MM.1S (cell line): ENCODE measurements at places on chromosomes 2 and 18.

GRCh38 chr2:203579730-203580129, 44.6 kb upstream of the RAPH1 start:
- no peak for DNase-seq

DNA sequence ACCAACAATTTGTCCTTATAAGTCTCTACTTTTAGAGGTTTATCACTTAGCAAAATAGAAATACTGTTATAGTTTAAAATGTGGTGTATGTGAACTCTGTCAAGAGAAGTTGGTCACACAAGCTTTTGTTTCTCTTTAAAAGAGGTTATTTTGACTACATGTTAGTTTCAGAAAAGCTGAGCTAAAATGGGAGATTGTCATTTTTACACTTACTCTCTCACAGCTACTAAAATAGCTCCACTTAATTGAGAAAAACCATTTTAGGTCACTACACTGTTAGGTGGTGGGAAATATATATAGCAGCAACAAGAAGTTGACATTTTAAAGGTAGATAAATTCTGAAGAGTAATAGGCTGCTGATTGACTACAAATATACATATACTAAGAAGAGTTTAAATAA, 161.5 kb upstream of the KCNJ3 start:
- DNase-seq, result peak; percentile 67

DNA sequence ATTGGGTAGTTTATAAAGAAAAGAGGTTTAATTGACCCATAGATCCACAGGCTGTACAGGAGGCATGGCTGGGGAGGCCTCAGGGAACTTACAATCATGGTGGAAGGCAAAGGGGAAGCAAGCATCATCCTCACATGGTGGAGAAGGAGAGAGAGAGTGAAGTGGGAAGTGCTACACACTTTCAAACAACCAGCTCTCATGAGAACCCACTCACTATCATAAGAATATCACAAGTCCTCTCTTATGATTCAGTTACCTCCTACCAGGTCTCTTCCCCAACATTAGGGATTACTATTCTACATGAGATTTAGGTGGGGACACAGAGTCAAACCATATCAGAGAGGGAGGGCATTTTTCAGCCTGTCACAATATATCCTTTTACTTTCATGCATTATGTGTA, 22.7 kb upstream of the DOCK10 start:
- DNase-seq, result no peak

GRCh38 chr2:74206180-74206688, 7.8 kb downstream of the MTHFD2 start:
- peak; percentile 85 for DNase-seq

- DNase-seq, result no peak
Measured at GRCh38 chr2:223396993-223397392, 205.2 kb downstream of the SCG2 start.

- DNase-seq, result no peak
Measured at GRCh38 chr2:55049821-55050099, 491 bp downstream of the RTN4 start.

- DNase-seq, result no peak
Measured at GRCh38 chr2:218755567-218756404, 26.2 kb upstream of the CYP27A1 start.

DNA sequence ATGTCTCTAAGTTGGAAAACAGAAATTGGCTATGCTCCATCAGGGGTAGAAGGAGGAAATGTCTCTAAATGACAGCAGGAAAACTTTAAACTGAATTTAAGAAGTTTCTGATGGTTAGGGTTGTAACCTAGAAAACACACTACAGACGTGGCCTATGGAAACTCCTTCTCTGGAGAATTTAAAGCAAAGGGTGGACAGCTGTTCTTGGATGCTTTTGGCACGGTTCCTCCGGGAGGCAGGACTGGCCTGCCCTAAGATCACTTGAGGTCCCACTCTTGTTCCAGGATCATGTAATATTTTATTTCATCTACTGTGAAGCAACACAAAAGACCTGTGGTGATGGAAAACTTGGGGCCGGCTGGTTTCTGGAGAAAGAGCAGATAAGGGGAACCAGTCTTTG, 77.0 kb downstream of the NRP2 start:
- DNase-seq, result no peak

- no peak for DNase-seq
Measured at GRCh38 chr2:36729067-36729466, 32.6 kb downstream of the VIT start.

DNA sequence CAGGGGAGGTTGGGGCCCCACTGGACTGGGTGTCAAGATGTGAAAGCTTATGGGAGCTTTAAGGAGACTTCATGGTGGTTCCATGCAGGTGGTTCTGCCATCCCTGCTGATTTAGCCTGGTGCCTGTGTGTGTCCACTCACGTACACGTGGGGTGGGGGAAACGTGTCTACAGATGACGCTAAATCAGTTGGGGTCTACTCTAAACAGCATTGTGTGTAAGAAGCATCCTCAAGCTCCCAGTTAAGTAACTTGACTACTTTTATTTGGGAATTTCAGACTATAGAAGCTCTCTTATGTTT, 47.1 kb downstream of the BCL2L11 start:
- no peak for DNase-seq

- DNase-seq, result no peak
Measured at GRCh38 chr2:26487192-26487591, 9.3 kb upstream of the OTOF start.

- DNase-seq, result no peak
Measured at GRCh38 chr2:54975175-54975574, 75.1 kb downstream of the RTN4 start.

GRCh38 chr18:8889489-8889888, 184.1 kb downstream of the MTCL1 start:
- no peak for DNase-seq

GRCh38 chr2:158131919-158132566, 30.4 kb downstream of the UPP2 start:
- no peak for DNase-seq
